Esophagus squamous epithelium (tissue), 5 donors: ENCODE measurements at places on chromosomes 7 and 10.

DNA sequence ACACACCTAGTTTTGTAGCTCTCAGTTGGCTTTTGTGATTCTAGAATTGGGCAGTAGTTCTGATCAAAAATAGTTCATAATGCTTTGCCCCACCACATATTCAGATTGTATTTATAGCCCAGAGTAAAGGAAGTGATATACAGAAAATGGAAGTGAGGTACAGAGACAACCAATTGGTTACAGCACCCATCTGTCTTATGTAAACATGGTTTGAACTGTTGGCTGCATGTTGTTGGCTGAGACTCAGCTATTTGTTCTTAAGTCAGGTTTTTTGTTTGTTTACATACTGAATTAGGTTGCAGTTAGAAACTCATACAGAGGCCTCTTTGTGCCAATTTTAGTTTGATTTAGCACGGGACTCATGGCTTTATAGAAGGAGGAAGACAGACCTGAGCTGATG, 158.9 kb upstream of the GPR26 start:
- no peak for DNase-seq

GRCh38 chr10:119801998-119802538, 70.6 kb downstream of the MCMBP start:
- no peak for DNase-seq

- no peak for DNase-seq
Measured at GRCh38 chr10:480928-481552, 208.4 kb downstream of the DIP2C start.

DNA sequence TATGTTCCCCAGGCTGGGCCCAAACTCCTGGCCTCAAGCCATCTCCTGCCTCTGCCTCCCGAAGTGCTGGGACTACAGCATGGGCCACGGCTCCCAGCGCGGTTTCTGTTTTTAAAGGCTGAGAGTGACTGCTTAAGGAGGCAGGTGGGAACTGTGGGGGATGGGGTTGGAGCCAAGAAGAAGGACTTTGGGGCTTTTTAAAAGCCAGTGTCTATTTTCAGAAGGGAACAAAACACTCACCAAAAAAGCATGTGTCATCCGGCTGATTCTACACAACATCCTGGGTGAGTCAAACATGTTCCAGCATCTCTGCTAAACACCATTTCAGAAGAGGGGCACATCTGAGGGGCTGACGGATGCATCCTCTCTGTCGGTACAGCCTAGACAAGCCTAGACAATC, 824.5 kb downstream of the TYW1 start:
- DNase-seq, result no peak

- no peak for DNase-seq
Measured at GRCh38 chr10:8374334-8374733, 319.8 kb downstream of the GATA3 start.

GRCh38 chr10:79910344-79910743, 38.6 kb downstream of the SFTPD start:
- no peak for DNase-seq

GRCh38 chr10:64014281-64014680, 493.1 kb downstream of the REEP3 start:
- DNase-seq, result no peak

- DNase-seq, result no peak
Measured at GRCh38 chr7:7214398-7215347, 32.3 kb downstream of the C1GALT1 start.

DNA sequence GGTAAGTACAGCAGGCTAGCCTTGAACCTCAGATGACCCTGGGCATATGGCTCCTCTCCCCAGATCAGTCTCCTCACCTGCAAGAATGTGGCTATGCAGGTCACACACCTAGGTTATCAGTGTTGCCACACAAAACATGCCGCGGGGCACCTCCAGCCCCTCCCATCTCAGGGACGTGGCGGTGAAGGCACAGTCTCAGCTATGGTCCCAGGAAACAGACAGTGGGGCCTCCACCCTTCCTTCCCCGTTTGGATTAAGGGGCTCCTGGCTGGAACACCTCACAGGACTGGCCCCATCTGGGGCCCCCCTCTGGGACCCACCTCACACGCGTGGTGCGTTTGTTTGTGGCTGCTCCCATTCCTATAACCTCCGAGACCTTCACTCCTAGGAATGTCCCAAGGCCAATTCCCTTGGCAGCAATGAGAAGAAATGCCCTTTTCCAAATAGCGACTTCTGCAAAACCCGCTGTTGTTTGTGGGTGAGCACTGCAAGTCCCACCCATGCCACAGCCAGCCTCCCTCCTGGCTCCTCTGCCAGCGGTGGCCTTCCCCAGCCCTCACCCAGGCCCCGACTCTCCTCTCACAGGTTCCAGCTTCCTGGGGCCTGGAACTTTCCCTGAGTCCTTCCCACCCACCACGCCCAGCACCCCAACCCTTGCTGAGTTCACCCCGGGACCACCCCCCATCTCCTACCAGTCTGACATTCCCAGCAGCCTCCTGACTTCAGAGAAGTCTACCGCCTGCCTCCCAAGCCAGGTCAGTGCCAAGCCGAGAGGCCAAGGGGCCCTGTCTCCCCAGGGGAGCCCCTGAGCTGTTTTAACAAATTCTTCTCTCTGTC, 17.1 kb downstream of the ZMIZ2 start:
- no peak for DNase-seq

- DNase-seq, result no peak
Measured at GRCh38 chr10:56212951-56213350, 148.1 kb downstream of the ZWINT start.

GRCh38 chr10:126405239-126405775, 17.0 kb upstream of the ADAM12 start:
- DNase-seq, result no peak

GRCh38 chr10:26494018-26494417, 55.9 kb downstream of the APBB1IP start:
- DNase-seq, result no peak

DNA sequence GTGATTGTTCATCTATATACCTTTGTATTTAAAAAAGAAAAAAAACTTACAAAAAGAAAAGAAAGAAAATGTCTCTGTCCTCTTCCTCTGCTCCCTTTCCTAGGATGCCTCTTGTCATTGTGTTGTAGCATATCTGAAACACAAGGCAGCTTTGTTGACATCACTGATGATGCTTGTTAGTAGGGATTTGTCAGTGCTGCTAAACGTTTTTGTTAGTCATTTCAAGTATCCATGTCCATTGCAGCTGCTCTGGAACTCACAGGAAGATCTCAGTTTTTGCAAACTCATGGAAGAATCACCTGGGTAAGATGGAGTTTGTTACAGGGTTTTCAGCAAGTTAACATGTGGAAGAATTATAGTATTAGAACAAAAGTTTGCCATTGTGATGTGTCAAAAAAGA, 123.6 kb downstream of the CCSER2 start:
- no peak for DNase-seq
